ENCODE measurements at places on chromosomes 1 and 21.

- no peak for DNase-seq
These were observed 636.3 kb downstream of the LTN1 start for GRCh38 chr21:28356422-28356821.

GRCh38 chr1:201566933-201567801, 28.2 kb downstream of the NAV1 start:
- no peak for DNase-seq

GRCh38 chr1:59401581-59401980, 104.7 kb downstream of the FGGY start:
- no peak for DNase-seq

DNA sequence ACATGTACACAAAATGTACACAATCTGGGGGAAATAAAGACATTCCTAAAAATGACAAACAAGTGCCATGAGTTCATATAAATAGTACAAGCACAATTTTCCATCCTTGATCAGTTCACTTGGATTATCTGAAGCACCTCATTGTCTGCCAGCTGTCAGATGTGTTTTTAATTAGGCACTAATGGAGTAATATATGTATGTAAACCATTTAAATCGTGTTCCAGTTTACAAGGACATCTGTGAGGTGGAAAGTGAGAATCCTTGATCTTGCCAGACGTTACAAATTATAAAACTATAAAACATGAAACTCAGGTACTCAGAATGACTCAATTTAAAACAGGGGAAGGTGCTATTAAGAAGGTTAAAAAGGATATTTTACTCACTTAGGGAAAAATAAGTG, 1312.2 kb downstream of the PLA2G4A start:
- no peak for DNase-seq

DNA sequence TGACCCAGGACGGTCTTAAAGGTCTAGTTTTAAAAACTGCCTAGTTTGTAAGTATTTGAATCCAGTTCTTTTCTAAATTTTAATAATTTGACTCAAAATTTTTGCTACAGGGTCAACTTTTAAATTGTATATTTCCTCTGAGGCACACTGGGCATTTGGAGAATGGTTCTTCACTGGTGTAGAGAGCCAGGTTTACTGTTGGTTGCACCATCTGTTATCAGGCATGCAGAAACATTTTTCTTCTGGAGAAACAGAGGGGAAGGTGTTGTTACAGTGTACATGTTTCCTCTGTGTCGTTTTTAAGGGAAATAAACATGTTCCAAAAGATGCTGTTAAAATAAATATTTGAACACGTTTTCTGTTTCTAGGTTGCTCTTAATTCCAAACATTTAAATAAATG, 39.0 kb upstream of the RWDD3 start:
- no peak for DNase-seq

- DNase-seq = no peak
These were observed 11.4 kb downstream of the FAM229A start for GRCh38 chr1:32350785-32351398.

DNA sequence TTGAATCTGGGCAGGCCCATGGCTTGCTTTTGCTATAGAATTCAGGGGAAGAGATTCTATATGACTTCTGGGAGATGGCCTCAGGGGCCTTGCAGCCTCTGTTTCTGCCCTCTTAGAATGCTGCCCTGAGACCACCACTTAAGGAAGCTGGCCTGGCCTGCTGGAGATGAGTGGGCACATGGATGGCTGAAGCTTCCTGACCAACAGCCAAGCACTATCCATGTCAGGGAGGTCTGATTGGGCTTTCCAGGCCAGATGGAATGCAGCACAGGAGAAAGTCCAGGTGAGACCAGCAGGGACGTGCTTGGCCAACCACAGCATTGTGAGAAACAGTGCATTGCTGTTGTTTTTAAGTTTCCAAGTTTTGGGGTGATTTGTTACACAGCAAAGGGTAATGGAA, 308.1 kb downstream of the PTPRU start:
- peak; percentile 2 for DNase-seq

GRCh38 chr1:6179564-6180175, 451 bp downstream of the CHD5 start:
- no peak for DNase-seq

DNA sequence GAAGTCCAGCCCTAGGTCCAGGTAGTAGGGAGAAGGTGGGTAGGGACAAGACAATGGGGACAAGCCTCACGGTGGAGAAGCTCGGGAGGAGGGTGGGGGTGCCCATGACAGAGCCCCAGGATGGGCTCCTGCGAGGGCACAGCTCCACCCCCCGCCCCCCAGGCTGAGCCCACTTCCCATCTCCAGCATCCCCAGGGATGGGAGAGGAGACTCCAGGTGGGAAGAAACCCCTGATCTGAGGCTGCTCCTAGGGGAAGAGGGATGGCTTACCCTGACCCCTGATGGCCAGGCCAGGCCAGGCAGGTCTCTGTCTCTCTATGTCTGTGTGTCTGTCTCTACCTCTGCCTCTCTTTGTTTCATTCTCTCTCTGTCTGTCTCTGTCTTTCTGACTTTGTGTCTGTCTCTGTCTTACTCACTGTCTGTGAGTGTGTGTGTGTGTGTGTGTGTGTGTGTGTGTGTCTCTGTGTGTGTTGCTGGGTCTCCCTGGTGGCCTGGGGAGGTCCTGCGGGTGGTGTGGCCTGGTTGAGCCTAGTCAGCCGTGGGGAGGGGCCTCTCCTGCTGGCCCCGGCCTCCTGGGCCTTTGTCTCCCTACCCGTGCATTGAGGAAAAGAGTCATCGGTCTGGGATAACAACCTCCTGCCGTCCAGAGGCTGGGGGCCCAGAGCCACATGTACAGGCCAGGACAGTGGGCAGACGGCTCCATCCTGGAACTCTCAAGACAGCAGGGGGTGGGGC, 45.7 kb downstream of the WNT9A start:
- DNase-seq = no peak

DNA sequence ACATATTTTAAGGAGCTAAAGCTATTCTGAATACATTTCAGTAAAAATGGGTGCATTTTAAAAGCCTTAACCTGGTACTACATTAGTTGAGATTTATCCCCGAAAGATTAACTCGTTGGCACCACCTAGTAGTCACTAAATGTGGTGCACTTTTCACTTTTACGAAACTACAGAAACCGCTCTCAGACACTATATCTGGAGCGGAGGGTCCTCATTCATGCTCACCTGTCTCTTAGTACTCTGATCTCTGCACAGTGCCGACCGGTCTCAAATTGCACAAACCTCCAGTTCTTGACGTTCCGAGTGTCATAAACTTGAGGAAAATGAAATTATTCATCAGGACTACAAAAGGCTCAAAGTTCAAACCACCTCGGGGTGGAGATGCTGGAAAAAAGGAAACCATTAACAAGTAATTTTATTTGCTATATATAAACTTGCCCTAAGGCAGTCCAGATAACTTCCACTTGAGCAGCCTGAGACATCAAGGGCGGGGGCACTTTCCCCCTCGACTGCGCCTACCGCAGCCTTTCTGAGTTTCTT, 722 bp downstream of the LZIC start:
- DNase-seq = no peak

GRCh38 chr1:238647877-238648276, 738.5 kb upstream of the CHRM3 start:
- no peak for DNase-seq

DNA sequence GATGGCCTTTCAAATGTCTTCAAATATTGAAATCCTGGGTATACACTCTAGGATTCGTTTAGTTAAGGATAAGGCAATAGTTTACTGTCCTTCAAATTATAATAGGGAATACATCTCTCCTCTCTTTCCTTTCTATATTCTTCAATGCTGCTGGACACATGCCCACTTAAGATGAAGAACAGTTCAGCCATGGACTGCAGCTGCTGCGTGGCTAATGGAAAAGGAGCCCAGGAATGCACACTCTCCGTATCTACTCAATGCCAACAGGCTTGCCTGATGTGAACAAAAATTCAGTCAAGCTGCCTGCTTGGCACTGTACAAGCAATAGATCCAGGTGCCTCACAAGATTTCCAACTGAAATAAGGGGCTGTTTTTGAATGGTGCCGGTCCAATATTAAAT, 321.2 kb upstream of the LYPLAL1 start:
- no peak for DNase-seq

- DNase-seq = no peak
These were observed 126.1 kb upstream of the KLHDC7A start for GRCh38 chr1:18354612-18355011.

DNA sequence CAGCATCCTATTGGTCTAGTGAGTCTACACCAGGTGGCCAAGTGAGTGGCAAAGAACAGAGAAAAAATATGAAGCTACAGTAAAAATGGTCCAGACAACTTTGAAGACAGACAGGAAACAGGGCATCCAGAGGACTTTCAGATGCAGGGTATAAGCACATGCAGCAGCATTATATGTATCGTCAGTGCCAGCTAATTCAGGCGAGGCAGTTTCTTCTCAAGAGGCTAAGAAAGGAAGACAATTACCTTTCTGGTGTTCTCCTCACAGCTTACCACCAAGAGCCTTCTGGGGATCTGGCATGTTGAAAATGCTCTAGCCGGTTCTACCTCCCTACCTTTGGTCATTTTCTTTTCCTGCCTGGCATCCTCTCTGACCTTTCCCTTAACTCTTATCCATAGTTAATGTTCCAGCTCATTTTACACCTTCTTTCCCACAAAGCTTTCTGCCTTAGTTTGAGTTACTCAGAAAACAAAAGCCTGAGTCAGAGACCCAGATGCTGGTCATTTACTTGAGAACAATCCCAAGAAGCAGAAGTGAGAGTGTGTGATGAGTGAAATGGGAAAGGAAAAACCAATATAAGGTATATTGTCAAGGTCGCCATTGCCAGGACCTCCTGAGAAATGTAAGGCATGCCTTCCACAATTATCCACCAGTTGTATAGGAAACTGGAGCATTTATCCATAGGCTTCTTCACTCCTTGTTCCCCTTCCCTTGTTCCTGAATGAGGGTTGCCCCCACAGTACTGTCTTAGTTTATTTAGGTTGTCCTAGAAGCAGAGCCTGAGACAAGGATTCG, 444.1 kb downstream of the PLPP3 start:
- no peak for DNase-seq

DNA sequence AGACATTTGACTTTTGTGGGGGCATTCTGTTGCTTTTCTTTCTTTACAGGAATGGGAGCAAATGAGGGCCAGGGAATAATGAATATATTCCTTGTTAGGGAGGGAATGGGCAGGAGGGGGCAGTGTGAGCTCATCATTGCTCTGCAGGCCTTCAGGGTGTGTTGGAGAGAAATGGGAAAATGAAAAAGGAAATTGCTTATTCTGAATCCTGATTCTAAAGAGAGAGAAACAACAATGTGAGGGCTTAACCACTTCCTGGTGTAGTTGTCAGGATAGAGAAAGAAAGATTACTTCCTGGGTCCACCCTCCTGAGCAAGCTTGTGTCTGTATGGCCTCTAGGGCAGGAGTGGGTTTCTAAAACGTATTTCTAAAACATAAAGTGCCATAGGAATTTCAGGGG, 28.3 kb downstream of the VANGL2 start:
- peak; percentile 32 for DNase-seq

GRCh38 chr21:36710729-36711048, 11.8 kb downstream of the SIM2 start:
- no peak for DNase-seq

- DNase-seq = no peak
These were observed 96.2 kb downstream of the FASLG start for GRCh38 chr1:172755099-172755498.

- DNase-seq = no peak
These were observed 75.3 kb downstream of the ZNF648 start for GRCh38 chr1:181985936-181986906.

- DNase-seq = no peak
These were observed 90.6 kb upstream of the NGF start for GRCh38 chr1:115428676-115429075.

DNA sequence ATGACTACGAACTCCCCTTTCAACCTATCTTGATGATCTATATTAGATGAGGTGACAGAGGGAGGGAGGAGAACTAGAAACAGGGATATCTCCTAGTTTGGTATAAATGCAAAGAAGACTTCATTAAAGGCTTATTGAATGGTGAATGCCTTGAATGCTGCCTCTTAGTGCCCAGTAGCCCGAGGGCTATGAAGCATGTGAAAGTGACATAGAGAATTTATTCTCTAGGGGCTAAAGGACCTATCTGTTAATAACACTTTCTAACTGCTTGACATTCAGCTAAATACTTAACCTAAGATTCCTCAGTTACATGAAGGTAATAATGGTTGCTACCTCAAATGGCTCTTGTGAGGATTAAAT, 764.1 kb downstream of the LTN1 start:
- no peak for DNase-seq

DNA sequence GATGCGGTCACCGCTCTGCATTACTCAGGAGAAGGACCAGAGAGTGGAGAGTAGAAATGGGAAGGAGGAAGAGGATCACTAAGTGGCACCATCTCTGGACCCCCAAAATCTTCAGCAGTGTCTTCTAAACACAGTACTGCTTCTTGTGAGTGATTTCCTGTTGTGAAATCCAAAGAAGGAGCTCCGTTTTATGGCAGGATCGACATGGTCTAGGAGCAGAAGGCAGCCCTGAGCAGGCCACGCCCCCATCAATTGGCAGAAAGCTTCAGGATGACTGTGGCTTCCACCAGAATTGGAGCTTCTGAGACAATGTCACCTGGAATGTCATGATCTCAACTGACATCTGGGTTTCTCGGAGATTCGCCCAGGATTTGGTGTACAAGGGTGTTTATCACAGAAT, 171.5 kb downstream of the ADSS2 start:
- DNase-seq = no peak

DNA sequence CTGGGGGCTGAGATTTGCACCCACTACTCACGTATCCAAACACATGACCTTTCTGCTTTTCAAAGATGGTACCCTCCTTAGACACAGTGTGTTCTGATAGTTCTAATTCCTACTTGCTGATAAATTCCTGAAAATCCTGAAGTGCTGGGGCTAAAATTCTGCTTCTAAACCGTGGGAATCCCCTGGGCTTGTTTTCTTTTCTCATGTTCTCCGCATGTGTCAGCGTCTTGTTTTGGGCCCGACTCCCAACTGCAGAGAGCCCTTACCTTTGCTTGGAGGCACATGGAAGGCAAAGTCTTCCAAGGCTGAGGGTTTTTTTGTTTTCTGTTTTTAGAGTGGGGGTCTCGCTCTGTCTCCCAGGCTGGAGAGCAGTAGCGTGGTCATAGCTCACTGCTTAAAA, 27.2 kb downstream of the PSMG1 start:
- DNase-seq = no peak

DNA sequence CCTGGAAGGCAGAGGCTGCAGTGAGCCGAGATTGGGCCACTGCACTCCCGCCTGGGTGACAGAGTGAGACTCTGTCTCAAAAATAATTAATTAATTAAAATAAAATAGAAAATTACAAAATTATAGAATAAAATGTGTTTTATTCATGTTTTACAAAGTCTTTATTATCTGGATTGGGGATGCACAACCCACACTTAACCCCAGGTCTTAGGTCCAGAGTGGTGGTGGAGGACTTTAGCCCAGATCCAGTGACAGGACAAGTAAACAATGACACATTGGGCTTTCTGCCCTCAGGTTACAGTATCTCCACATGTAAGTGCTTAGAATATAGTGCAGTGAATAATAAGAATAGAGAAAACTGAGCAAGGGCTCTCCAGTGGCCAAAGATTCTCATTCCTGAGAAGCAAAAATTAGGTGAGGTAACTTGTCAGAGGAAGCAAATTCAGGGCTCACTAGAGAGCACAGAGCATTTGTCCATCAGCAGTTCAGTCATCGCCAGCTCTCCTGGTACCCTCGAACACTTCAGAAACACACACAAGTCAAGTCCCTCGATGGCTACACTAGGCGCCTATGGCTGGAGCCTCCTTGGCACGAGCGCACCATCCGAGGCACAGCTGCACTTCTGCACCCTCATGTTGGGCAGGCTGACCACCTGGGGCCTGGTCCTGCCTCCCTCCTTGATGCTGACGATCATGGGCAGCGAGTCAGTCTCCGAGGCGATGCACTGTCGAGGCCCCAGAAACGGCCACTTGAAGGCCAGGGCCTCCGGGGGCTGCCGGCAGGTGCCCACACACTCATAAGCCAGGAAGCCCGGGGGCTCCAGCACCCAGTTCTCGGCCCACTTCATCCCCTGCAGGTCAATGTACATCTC, 2.6 kb downstream of the LEFTY1 start:
- DNase-seq = no peak

Data from CD4-positive, alpha-beta T cell treated with Interleukin-15 for 1 hour (primary cell).